T-helper 22 cell (primary cell): ENCODE measurements at places on chromosomes 2 and 18.

GRCh38 chr2:201831469-201831868 is 25.1 kb downstream of the CDK15 start:
- no peak for DNase-seq

- no peak for DNase-seq
Measured at GRCh38 chr18:76514573-76514972, 19.5 kb upstream of the ZNF516 start.

- DNase-seq, result no peak
Measured at GRCh38 chr2:46701152-46701551, 214.5 kb downstream of the MCFD2 start.

GRCh38 chr2:142877216-142877838 is at the start of gene KYNU:
Gene KYNU (plus strand): TSS chr2:142877664. CDS start chr2:142885368, 7,704 bp downstream.
- no peak for DNase-seq

DNA sequence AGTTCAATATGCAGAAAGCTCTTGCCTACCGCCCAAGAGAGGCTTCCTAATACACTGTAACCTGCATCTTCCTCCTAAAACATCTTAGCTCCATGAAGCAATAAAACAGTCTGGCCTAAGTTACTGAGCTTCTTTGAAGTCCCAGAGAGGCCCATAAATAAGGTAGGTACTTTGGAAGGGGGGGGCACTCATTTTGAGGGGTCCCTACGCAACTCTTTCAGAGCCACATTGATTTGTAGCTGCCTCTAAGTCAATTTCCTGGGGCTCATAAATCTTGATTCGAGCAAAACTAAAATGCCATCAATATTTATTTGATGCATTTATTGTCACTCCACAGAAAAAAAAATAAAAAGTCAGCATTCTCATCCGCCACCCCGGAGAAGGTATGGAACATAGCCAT is 60.4 kb upstream of the SIX2 start:
- DNase-seq, result no peak

- DNase-seq, result no peak
Measured at GRCh38 chr18:60350941-60351340, 21.6 kb downstream of the MC4R start.

- DNase-seq, result no peak
Measured at GRCh38 chr2:64987001-64987955, 1.9 kb upstream of the SLC1A4 start.

DNA sequence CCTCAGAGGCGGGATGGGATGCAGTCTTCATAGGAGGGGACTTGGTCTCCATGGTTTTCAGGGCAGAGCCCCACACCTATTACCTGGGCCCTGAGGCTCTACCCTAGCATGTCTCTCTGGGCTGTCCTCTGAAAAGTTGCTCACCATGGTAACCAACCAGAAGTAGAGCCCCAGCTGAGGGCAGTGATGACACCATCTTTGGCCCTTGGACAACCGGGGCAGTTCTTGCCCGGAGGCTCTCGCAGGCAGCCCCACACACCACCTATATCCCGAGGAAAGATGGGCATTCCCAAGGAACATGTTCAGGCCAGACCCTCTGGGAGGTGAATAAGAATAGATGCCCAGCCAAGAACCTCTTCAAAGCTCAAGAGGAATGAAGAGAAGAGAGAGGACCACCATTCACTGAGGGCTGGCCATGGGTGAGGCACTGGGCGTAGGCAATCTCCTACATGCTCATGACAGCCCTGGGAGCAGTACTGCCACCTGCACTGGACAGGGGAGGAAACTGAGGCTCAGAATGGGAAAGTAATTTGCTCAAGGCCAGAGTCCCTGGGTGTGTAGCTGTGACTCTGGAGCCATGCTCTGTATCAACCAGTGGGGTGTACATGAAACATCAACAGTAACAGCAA is 72.5 kb downstream of the HS1BP3 start:
- DNase-seq, result no peak
